ENCODE measurements at places on chromosomes 7 and 10. TPM values are rescaled to one million over a fixed set of nuclear protein-coding genes. Genes with fewer than 3 reads are reported as not detected.

- H3K4me3 ChIP-seq: no peak overlapping the region
- no peak for DNase-seq
- H3K27ac ChIP-seq: no peak overlapping the region
- no peaks in the 10 kb centered on the region for H3K36me3 ChIP-seq
- peaks cover 6% of the 10 kb centered on the region for H3K4me1 ChIP-seq
- H3K27me3 ChIP-seq: no peaks in the 10 kb centered on the region
These were observed 22.7 kb downstream of the MRC1 start for GRCh38 chr10:17831896-17832295.

Gene LIPM
- not detected for total RNA-seq

DNA sequence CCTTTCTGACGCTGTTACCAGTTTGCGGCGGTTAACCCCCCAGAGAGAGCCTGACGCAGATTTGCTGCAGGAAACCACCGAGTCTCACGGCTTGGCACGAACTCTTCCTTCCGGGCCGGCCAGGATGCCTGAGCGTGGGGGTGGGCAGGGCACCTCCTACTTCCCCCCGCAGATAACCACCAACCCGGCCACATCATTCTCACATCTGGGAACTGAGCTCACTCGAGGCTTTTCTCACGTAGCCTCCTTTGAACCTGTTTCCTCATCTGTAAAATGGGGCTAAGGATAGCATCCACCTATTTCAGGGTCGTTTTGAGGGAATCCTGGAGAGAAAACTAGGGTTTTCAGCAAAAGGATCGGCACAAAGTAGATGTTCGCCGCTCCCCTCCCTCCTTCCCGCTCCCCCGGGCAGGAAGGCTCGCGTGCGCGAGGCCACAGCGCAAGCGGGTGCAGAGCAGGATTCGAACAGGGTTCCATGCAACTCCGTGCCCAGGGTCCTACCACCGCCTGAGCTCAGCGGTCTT is 23.6 kb downstream of the DDIT4 start:
- peaks cover 11% of the 10 kb centered on the region for H3K4me1 ChIP-seq
- peak overlapping the region; percentile 96 for H3K27ac ChIP-seq
- no peaks in the 10 kb centered on the region for H3K27me3 ChIP-seq

GRCh38 chr7:98872328-98872924 is 2.6 kb upstream of the TMEM130 start:
- H3K4me1 ChIP-seq: no peaks in the 10 kb centered on the region
- no peaks in the 10 kb centered on the region for H3K36me3 ChIP-seq
- DNase-seq: no peak
- no peak overlapping the region for H3K4me3 ChIP-seq
- H3K27me3 ChIP-seq: peaks cover 13% of the 10 kb centered on the region

GRCh38 chr7:157890921-157891401 is 554.2 kb downstream of the DNAJB6 start:
- no peaks in the 10 kb centered on the region for H3K36me3 ChIP-seq
- H3K4me3 ChIP-seq: no peak overlapping the region
- H3K27me3 ChIP-seq: no peaks in the 10 kb centered on the region
- no peak overlapping the region for H3K27ac ChIP-seq

Gene SCART1
- 1.3 TPM for total RNA-seq

DNA sequence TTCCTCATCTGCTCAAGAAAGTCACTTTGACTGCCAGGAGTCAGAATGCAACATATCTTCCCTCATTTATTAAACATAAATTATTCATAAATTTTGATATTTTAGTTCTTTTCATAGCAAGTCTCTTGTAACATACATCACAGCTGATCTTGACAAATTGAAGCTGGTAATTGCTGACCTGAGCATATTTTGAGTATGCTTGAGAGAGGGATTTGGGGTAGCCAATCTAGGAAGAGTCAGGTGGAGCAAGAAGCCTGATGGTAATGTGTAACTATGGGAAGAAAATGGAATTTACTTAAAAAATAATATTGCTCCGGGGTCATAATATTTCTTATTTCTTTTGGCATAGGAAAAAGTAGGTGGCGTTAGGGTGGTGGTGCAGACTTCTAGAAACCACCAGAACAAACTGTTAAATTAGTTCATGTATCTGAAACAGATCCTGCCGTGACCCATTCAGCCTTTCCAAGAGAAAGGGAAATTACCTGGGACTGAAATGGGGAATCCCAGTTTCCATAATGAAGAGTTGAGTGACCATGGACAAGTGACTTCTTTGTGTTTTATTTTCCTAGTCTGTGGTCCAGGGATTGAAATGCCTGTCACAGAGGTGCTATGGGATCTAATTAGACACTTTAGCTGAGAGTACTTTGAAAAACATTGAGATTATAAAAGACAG is 12.9 kb downstream of the CPED1 start:
- no peak for DNase-seq
- no peaks in the 10 kb centered on the region for H3K36me3 ChIP-seq
- peaks cover 13% of the 10 kb centered on the region for H3K4me1 ChIP-seq

DNA sequence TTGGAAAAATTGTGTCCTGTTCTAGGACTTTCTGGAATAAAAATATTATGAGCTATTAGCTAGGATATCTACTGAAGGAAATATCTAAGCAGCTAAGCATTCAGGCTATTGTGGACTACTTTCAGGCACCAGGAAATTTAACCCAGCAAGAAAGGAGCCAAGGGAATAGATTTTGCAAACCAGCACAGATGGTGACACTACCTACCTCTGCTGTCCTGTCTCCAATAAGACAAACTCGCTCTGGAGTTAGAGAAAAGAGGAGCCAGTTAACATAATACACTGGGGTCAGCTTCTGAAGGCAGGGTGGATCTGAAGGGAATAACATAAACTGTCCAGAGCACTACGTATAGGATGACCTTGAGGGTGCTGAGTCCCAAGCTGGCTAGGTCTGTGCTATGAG is 223.7 kb upstream of the PRSS58 start:
- H3K4me1 ChIP-seq: peaks cover 2% of the 10 kb centered on the region
- no peak overlapping the region for H3K4me3 ChIP-seq
- H3K36me3 ChIP-seq: no peaks in the 10 kb centered on the region
- no peak overlapping the region for H3K27ac ChIP-seq
- DNase-seq: no peak
- no peaks in the 10 kb centered on the region for H3K27me3 ChIP-seq

GRCh38 chr10:86413046-86413728 is 46.6 kb upstream of the GRID1 start:
- H3K36me3 ChIP-seq: no peaks in the 10 kb centered on the region
- H3K27ac ChIP-seq: no peak overlapping the region
- no peak overlapping the region for H3K4me3 ChIP-seq
- no peaks in the 10 kb centered on the region for H3K27me3 ChIP-seq

- H3K27me3 ChIP-seq: no peaks in the 10 kb centered on the region
- DNase-seq: no peak
- no peak overlapping the region for H3K4me3 ChIP-seq
- H3K27ac ChIP-seq: no peak overlapping the region
- no peaks in the 10 kb centered on the region for H3K36me3 ChIP-seq
These were observed 654.6 kb downstream of the TNS3 start for GRCh38 chr7:46927131-46927810.

- DNase-seq: no peak
- H3K36me3 ChIP-seq: no peaks in the 10 kb centered on the region
- no peaks in the 10 kb centered on the region for H3K27me3 ChIP-seq
These were observed 53.7 kb upstream of the MTPN start for GRCh38 chr7:136030867-136031318.

Gene ERVW-1
- total RNA-seq: not detected

GRCh38 chr10:66218289-66218688 is 707.5 kb upstream of the LRRTM3 start:
- no peak for DNase-seq
- H3K36me3 ChIP-seq: no peaks in the 10 kb centered on the region
- H3K27ac ChIP-seq: no peak overlapping the region

GRCh38 chr10:128861018-128861901 is 605.8 kb upstream of the MGMT start:
- H3K4me1 ChIP-seq: no peaks in the 10 kb centered on the region
- no peak overlapping the region for H3K4me3 ChIP-seq
- DNase-seq: no peak

GRCh38 chr7:30224511-30225062 is 59.8 kb upstream of the ZNRF2 start:
- H3K4me1 ChIP-seq: no peaks in the 10 kb centered on the region
- H3K36me3 ChIP-seq: no peaks in the 10 kb centered on the region
- peaks cover 4% of the 10 kb centered on the region for H3K27me3 ChIP-seq

DNA sequence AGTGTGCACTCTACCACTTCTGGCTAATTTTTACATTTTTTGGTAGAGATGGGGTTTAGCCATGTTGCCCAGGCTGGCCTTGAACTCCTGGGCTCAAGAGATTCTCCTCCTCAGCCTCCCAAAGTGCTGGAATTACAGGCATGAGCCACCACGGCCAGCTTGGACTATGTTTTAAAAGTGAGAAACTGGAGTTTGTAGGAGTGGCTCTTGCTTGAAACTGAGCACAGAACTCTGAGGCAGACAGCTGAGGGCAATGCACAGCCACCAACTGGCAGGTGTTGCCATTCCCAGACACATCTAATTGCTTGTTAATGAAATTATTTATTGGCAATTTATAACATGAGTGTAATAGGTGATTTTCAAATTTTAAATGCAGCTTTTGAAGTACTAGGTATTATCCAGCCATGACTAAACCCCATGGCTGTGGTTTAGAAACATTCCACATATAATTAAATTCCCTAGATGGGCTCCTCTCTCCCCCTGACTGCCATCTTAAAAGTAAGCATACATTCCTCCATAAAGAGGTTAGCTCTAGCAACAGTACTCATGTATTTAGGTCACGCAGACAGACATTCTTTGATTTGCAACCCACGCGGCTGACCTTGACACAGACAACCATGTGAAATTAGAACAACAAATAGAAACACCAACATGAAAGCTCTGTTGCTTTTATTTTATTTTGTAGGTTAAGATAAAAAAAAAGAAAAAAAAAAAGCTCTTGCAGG is 19.8 kb downstream of the PANK1 start:
- no peak overlapping the region for H3K4me3 ChIP-seq
- no peak overlapping the region for H3K27ac ChIP-seq
- no peaks in the 10 kb centered on the region for H3K36me3 ChIP-seq
- H3K4me1 ChIP-seq: no peaks in the 10 kb centered on the region
- H3K27me3 ChIP-seq: no peaks in the 10 kb centered on the region

DNA sequence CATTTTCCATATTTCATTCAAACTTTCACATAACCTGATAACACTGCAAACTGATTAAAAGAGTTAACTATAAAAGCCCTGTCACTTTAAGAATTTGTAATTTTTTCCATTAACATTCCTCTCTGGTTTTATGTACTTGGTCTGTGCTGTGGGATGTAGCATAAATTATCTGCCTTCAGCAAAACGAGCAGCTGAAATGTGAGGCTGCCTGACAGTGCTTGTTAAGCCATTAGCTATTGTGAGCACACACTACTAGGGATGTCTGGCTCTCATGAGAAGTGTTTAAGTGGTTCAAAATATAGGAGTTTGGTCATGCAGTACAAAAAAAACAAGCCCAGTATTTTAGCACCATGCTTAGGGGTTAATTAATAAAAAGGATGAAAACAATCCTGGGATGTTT is 63.0 kb downstream of the HOXA1 start:
- H3K36me3 ChIP-seq: no peaks in the 10 kb centered on the region
- H3K4me3 ChIP-seq: no peak overlapping the region
- no peak overlapping the region for H3K27ac ChIP-seq
- DNase-seq: peak; percentile 47
- H3K27me3 ChIP-seq: no peaks in the 10 kb centered on the region

- peak; percentile 61 for DNase-seq
- H3K27ac ChIP-seq: no peak overlapping the region
- H3K36me3 ChIP-seq: no peaks in the 10 kb centered on the region
- H3K27me3 ChIP-seq: no peaks in the 10 kb centered on the region
These were observed 144.5 kb downstream of the PPP1R3A start for GRCh38 chr7:113774182-113774807.

GRCh38 chr10:30816159-30816819 is 186.7 kb upstream of the LYZL2 start:
- H3K27ac ChIP-seq: no peak overlapping the region
- no peak for DNase-seq
- H3K4me1 ChIP-seq: peaks cover 44% of the 10 kb centered on the region
- H3K4me3 ChIP-seq: no peak overlapping the region

DNA sequence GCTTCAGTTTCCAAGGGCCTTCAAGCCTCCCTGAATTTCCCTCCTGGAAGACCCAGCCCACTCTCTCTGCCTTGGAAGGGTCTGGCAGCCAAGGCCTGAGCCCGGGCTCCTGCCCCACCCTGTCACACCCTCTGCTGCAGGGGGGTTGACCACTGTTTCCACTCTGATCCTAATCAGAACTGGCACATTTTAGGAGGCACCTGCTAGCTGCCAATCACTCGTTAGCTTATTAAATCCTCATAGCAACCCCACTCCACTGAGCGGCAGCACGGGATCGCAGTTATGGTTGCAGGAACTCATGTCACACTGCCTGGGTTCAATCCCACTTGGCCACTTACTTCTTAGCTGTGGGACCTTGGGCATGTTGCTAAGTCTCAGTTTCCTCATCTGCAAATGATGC is 12.9 kb downstream of the HSPB1 start:
- no peak for DNase-seq
- H3K4me1 ChIP-seq: peaks cover 17% of the 10 kb centered on the region
- H3K27me3 ChIP-seq: no peaks in the 10 kb centered on the region
- no peak overlapping the region for H3K27ac ChIP-seq
- no peak overlapping the region for H3K4me3 ChIP-seq

Gene SORBS1
- total RNA-seq: 0.26 TPM

Gene PKD2L1
- total RNA-seq: not detected

DNA sequence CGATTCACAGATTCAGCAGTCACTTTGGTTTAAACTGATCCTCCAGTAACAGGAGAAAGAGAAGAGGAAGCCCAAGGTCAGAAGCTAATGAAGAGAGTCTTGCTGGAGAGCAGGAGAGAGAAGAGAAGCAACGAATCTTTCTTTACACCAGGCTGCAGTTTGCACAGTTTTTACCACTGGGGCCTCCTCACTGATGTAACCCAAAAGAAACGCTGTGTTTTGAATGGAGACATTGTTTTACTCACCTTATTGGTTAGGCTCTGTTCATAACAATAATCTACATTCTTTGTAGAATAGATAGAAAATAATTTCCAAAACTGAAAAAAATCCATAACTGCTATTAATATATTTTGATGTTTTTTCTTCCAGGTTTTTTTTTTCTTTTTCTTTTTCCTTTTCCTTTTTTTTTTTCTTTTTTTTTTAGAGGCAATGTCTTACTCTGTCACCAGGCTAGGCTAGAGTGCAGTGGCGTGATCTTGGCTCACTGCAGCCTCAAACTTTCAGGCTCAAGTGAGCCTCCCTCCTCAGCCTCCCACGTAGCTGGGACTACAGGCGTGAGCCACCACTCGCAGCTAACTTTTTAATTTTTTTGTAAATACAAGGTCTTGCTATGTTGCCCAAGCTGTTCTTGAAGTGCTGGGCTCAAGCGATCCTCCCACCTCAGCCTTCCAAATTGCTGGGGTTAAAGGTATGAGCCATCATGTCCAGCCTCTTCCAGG is 27.6 kb downstream of the LYZL1 start:
- no peaks in the 10 kb centered on the region for H3K36me3 ChIP-seq
- no peak overlapping the region for H3K4me3 ChIP-seq
- DNase-seq: no peak
- H3K4me1 ChIP-seq: peaks cover 2% of the 10 kb centered on the region

- peaks cover 6% of the 10 kb centered on the region for H3K27me3 ChIP-seq
- H3K4me1 ChIP-seq: no peaks in the 10 kb centered on the region
- H3K27ac ChIP-seq: no peak within 1 kb of the TSS
These were observed at the start of gene RET for GRCh38 chr10:43076876-43077420. TSS of gene RET (plus strand) at chr10:43077069. CDS start at chr10:43077259, 190 bp downstream.

GRCh38 chr10:4599471-4599870 is 226.5 kb upstream of the AKR1E2 start:
- no peak for DNase-seq
- H3K36me3 ChIP-seq: no peaks in the 10 kb centered on the region
- H3K4me1 ChIP-seq: no peaks in the 10 kb centered on the region
- H3K27me3 ChIP-seq: no peaks in the 10 kb centered on the region
- H3K27ac ChIP-seq: no peak overlapping the region
- no peak overlapping the region for H3K4me3 ChIP-seq

Gene FGL2
- total RNA-seq: 97.6 TPM

Gene TPK1
- total RNA-seq: 4.1 TPM

Measured in fibroblast of lung (primary cell).